NCI-H187 (cell line): ENCODE measurements at places on chromosomes 6 and 20.

DNA sequence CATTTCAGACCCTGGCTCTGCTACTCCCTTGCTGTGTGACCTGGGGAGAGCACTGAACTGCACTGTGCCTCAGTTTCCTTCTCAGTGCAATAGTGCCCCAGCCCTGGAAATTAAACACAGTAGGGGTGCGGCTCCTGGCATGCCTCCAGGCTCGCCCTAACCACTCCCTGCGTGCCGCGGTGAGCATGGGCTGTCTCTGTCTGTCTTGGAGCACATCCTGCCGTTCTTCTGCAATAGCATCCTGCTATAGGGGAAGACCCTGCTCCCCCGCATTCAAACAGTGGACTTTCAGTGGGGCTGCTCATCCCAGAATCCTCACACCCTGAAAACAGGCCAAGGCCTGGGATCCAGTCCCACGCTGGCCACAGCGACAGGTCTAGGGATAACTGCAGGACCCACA lies 129.5 kb downstream of the FOXC1 start:
- no peak for DNase-seq

DNA sequence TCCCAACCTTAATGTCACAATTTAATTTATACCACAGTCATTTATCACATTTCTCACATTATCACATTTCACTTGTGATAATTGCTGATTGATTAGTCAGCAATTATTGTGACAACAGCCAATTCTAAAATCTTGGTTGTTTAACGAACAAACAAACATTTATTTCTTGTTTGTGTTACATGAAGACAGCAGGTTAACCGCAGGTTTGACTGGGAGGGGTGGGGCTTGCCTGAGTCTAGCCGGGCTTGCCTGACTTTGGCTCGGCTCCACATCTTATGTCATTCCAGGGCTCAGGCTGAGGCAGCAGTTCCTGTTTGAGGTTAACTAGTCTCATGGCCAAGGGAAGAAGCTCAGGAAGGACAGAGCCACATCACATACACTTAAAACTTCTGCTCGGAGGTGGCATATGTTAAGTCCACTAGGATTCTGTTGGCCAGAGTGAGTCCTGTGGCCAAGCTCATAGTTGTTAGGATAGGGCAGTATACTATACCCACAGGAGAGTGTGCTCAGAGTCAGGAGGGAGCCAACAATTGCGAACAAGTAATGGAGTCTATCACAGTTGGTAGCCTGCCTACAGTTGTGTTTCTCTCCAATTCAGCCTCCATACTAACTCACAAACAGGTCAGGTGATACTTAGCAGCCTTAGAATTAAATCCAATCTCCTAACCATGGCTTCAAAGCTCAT lies 90.0 kb upstream of the IFNGR1 start:
- DNase-seq: no peak

GRCh38 chr20:25285091-25285647 lies 37.3 kb downstream of the PYGB start:
- no peak for DNase-seq

- DNase-seq: no peak
Measured at GRCh38 chr6:38107073-38107472, 287.5 kb downstream of the ZFAND3 start.

GRCh38 chr20:55386686-55387085 lies 618.6 kb downstream of the CBLN4 start:
- DNase-seq: no peak

GRCh38 chr6:145904868-145905267 lies 59.3 kb downstream of the SHPRH start:
- no peak for DNase-seq

- DNase-seq: no peak
Measured at GRCh38 chr6:163446549-163446948, 32.0 kb downstream of the QKI start.

GRCh38 chr20:12413116-12413515 lies 495.4 kb downstream of the BTBD3 start:
- DNase-seq: no peak

GRCh38 chr6:35905841-35906498 lies 14.9 kb downstream of the SRPK1 start:
- DNase-seq: no peak

- no peak for DNase-seq
Measured at GRCh38 chr20:57622201-57622570, 2.0 kb upstream of the ZBP1 start.

DNA sequence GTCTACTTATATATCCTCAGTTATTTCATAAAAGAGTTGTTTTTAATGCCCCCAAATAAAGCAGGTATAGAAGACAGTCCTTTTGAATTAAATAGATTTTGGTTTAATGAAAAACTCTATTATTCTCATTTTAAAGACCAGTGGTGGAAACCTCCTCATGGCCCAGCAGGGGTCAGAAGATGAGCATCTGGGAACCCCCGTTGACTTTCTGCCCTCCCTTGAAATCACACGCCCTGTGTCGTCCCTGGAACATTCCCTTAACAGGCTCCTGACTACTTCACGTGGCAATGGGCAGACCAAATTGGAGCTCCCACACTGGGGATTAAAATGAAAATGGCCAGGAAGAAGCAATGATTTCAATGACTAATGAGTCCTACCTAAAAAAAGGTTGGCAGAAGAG lies 220.9 kb downstream of the KIF16B start:
- no peak for DNase-seq

GRCh38 chr20:25252686-25253421 lies 5.0 kb downstream of the PYGB start:
- no peak for DNase-seq

- DNase-seq: no peak
Measured at GRCh38 chr6:169451065-169451838, 197.6 kb upstream of the THBS2 start.

DNA sequence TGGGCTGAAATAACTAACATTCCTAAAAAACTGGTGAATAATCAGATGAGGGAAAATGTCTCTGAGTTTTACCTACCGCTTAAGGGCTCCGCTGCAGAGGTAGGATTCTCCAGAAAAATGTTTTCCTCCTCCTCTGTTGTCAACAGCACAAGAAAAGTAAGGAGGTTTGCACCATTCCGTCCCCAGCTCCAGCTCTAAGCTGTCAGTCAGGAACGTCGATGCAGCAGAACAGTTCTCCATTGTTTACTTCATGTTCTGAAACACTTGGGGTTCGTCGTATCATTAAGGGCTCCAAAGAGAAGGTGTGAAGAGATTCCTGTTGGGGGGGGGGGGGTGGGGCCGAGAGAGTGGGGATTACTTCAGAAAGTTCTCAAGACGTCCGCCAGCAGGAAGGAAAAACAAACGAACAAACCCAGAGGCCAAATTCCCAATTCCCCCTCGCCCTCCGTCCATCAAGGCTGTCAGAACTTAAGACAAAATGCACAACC lies 734 bp downstream of the MMS22L start:
- no peak for DNase-seq

DNA sequence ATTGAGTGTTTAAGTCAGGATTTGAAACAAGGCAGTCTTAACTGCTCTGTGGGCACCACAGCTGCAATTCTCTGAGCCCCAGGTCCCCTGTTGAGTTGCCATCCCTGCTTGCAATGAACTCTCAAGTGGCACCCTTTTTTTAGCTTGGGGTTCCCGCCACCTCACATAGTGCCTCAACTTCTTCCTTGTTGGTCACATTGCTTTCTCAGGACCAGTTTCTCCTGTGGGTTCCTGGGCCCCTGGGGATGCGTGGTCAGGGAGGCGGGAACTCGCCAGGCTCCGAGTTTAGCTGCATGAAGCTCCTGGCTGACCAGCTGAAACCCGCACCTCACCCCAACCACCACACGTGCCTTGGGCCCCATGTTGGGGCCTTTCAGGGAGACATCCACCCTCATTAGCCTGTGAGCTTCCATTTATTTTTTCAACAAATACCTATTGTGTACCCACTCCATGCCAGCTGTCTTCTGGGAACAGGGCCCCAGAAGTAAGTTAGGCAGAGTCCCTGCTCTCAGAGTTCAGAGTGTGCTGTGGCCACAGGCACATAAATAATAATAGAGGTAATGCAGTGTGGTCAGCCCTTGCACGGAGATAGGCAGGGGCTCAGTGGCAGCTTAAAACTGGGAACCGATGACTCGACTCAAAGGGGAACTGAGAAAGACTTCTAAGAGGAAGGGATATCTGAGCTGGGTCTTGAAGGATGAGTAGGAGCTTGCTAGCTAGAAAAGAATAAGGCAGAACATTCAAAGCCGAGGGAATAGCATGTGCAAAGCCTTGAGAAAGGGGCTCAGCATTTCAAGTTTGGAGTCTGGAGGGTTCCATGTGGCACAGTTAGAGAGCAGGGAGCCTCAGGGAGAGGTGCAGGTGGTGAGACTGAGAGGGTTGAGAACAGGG lies 33.9 kb upstream of the FAM83D start:
- DNase-seq: no peak

- no peak for DNase-seq
Measured at GRCh38 chr6:18102783-18103509, 19.5 kb downstream of the NHLRC1 start.

- no peak for DNase-seq
Measured at GRCh38 chr6:71727632-71728294, 158.6 kb upstream of the RIMS1 start.

DNA sequence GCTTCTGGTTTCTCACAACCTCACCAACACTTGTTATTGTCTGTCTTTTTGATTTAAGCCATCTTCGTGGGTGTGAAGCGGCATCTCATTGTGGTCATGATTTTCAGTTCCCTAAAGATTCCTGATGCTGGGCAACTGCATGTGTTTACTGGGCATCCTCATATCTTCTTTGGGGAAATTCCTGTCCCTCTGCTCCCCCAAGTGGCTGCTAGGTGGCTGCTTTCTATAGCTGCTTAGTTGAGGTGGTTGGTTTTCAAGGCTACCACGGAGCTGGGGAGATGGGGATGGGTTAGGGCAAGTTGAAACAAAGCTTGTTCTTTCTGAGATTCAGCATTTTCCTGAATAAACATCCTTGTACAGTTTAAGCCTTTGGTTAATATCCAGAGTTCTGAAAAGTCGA lies 403.9 kb upstream of the SULF2 start:
- no peak for DNase-seq

GRCh38 chr6:135030056-135030473 lies 24.6 kb downstream of the HBS1L start:
- no peak for DNase-seq

DNA sequence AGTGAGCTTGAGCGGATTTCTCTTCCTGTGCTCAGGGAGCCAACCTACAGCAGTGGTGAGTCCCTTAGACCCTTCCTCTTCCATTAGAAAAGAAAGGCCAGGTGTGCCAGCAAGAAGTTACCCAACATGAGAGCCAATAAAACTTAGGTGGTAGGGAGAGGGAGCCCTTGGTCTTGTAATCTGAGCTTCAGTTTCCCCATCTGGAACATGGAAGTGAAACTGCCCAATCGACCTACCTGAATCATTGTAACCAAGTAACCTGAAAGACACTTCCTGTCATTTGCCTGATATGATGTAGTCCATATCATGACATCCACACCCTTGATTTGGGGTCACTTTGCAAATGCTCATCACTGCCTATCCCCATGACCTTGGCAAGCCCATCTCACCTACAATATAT lies 66.4 kb downstream of the MDGA1 start:
- no peak for DNase-seq
